ENCODE measurements at places on chromosomes 4 and X.

- no peak for DNase-seq
These were observed 995 bp upstream of the NFXL1 start for GRCh38 chr4:47915378-47915777.

DNA sequence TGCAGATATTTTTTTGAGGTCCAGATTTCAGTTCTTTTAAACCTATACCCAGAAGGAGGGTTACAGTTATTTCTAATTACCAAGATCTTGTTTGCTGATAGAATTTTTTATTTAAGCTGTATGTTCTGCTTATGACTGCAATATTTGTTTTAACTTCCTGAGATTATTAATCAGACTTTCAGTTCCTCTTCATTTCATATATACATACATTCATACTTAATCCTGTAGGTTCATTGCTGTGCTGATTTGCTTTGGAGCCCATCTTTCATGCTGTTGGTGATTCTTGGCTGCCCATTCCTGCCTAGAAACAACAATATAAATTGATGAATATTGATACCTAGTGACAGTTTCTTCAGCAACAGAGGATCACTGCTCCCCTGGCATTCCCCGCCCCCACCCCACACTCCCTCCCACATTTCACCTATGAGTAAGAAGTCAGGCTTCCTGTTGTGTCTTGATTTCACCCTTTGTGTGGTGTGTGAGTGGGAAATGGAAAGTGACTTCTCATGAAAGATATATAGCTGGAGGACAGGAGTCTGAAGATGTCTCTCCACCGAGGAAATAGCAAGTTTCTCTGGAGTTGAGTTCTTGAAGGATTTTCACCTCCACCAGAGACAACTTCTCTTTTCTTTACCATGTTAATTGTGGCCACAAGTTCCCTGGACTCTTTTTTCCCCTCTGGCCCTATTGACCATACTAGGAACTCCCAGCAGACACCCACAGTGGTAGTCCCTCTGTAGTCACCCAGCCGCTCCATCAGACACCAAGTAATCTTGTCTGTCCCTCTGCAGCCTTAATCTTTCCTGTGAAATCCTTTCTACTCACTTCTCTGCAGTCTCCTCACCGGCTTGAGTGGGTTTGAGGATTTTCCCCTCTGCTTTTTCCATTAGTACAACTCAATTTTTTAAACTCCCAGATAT lies 118.4 kb downstream of the ASB9 start:
- DNase-seq = no peak

DNA sequence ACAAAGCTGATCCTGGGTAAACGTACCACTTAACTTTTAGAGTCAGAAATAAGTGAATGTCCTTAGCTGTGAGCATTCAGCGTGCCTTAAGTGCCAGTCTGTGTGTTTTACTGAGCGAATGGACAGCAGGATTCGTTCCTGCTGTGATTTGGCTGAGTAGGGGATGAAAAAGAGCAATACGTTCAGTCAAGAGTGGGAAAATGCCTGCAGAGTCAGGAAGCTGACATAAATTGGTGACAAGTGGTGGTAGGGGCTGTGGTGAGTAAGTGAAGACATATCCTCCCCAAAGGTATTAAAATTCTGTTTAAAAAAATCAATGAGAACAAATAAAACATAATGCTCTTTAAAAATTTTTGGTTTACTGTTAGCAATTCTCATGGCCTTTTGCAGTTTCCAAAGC lies 56.6 kb upstream of the TNIP3 start:
- no peak for DNase-seq

GRCh38 chr4:40221744-40222143 lies 24.9 kb downstream of the RHOH start:
- no peak for DNase-seq

DNA sequence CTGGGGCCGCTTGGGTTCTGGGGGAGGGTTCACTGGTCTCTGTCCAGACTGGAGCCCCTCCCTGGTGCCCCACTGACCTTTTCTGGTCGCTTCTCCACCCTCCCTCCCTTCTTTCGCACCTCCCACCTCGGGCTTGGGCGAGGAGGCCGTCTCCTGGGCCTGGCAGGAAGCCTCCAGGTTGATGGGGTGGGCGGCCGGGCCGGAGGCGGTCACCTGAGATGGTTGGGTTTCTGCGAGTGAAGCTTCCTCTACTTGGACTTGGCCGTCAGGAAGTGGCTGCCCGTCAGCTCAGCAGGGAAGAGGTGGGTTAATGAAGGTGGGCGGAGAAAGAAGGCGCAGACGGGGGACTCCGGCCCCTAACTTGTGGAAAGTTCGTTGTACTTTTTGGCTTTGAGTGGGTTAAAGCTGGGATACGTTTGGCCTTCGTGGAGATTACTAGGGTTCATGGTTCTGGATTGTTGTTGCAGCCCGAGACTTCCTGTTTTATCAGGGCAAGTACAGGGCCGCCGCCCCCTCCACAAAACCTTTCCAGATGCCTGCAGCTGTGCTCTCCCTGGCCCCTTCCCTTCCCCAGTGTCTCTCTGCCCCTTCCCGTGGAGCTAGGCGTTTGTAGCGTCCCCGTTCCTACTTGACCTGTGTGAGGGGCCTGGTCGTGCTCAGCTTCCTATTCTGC lies 1.2 kb downstream of the AKAP17A start:
- no peak for DNase-seq

DNA sequence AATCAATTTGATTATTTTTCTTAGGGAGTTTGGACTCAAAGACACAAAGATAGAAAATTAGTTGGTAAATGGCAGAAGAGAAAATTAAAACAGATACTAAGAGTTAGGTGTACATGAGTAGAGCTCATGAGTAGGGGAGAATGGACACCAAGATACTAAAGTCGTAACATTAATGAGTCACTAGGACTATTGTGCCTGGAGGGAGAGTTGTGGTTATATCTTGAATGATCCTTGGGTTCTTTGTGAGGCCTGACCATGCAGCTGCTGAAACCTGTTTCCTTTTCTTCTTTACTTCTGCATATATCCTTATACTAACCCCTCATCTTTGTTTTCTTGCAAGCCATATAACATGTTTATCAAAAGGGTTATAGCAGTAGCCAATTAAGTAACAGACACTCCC lies 532.8 kb downstream of the RPA4 start:
- DNase-seq = no peak

DNA sequence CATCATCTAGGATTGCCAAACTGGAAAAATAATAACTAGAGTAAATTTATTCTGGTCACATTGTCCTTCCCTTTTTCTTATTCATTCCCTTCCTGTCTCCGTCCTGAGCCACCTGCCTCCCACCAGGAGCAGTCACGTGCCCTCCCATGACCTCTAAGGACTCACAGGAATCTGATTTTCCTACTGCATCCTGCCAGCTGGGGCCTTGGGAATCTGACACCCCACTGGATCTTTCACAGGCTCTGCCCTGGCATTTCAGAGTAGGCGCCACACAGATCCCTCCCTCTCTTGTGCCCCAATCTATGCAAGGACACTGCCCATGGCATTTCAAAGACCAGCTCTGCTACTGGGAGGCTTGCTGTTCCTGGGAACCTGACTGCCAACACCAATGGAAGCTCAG lies 520.5 kb downstream of the PPARGC1A start:
- peak; percentile 21 for DNase-seq

DNA sequence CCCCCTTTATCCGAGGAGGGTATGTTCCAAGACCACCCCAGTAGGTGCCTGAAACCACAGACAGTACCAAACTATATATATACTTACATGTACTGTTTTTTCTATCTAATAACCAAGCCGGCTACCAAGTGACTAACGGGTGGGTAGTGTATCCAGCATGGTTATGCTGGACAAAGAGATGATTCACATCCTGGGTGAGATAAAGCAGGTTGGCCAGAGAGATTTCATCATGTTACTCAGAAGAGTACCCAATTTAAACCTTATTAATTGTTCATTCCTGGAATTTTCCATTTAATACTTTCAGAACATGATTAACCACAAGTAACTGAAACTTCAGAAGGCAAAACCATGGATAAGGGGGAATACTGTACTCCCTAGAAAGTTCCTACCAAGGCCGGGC lies 46.5 kb downstream of the RFC1 start:
- no peak for DNase-seq

DNA sequence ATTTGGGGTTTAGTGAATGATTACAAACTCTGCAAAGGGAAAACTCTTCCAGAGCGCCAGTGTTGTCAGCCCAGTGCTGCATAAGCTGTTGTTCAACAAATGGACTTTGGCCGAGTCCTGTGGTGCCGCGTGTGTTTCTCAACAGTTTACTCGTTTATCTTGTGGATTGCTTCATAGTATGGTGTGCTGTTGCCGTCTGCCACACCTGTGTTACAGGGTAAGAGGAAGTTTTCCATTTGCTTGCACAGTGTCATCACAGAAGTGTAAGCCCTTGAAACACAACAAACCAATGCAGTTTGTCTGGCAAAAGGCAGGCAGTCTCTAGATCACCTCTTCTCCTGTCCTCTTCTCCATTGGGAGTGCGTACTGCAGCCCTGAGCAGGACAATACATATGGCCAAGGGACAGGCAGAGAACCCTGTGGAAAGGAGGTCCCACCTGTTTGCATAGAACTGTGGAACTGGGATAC lies 66.3 kb downstream of the DCUN1D4 start:
- no peak for DNase-seq

DNA sequence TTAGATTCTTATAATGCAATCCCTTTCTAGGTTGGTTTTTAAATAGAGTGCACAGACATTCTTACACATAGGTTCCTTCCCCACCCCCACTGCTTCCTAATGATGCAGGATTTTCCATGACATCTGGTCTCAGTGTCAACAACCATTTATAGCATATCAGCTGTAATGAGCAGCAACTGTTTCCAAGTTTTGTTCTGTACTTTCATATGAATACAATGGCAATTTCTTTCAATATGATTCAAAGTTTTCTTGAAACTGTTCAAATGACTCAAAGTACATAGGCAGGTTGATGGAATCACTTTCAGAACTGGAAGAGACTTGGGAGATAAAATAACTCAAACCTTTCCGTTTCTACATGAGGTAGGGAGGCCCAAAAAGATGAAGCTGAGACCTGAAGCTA lies 220.7 kb downstream of the CAMK2D start:
- no peak for DNase-seq

- no peak for DNase-seq
These were observed 848 bp downstream of the ACSL4 start for GRCh38 chrX:109732017-109732801.

GRCh38 chr4:168183717-168184571 lies 91.6 kb downstream of the ANXA10 start:
- no peak for DNase-seq

DNA sequence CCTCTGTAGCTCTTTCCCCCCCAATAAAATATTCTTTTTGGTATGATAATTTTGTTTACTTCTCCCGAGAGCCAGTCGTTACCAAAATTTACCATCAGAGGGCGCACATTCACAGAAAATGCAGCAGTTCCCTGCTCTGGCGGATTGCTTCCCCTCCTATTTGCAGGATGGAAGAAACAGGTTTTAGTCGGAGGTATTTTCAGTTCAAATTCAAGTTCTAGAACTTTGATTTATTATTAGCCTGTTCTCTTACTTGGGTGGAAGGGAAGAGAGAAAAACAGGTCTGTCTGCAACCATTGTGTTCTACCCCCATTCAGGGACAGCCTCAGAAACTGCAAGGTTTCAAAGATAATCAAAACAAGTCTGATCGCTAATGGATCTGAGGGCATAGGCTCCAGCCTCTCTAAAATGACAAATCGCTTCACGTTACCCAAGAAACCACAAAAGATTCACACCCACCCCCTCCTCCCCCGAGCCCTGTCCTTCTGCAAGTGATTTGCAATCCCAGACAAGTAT lies 263.8 kb upstream of the RPS6KA3 start:
- DNase-seq = no peak

GRCh38 chrX:77771601-77772000 lies 14.4 kb downstream of the ATRX start:
- DNase-seq = no peak

DNA sequence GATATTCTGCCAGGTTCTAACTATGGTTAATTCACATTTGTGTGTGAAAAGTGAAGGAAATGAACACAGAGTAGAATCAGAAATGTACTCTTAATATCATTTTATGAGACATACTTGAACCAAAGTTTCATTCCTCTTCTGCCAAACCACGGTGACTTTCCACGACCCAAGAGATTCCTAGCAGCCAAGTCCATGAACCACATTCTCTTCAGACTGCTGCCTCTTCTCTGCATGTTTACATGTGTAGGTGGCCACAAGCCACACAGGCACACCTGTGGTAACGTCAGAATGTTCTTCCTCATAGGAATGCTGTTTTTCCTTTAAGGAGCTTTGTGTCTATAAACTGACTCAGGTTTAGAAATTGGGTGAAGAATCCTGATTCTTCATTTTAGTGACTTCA lies 1411.2 kb downstream of the RAPGEF2 start:
- no peak for DNase-seq

- DNase-seq = no peak
These were observed 34.1 kb downstream of the DCHS2 start for GRCh38 chr4:154457471-154457870.

DNA sequence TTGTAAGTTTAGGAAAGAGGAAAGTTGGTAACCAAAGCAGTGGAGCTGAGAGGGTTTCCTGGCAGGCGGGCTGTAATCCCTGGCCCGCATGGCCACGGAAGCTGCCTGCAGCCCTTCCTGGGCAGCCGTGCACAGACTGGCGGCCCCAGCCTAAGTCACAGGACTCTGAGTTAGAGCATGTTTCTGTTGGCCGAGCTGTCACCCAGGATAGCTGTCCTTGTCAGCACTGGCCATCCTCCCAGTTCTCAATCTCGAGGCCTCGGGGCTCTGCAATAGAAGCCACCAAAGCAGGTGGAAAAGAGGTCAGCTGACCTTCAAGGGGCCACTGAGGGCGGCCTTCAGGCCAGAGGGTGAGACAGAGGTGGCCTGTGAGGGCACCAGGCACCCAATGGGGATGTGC lies 20.5 kb downstream of the PNMA6E start:
- no peak for DNase-seq

DNA sequence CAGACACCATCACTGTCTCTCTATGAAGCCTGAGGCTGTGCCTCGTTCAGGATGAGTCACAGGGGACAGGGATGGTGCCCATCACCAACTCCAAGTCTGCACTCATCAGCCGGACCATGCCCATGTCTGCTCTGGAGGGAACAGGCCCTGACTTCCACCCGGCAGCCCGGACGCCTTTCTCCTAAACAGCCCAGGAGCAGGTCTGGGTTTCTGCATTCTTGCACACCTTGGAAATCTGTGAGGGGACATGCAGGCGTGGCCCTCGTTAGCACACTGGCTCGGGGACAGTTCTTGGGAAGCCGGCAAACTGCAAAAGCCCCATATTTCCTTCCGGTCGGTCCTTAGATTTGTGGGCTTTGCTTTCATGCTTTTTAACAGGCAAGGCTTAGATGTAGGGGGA lies 67.9 kb upstream of the AFAP1 start:
- no peak for DNase-seq

- DNase-seq = no peak
These were observed 55.9 kb upstream of the FTHL17 start for GRCh38 chrX:31127716-31128115.

DNA sequence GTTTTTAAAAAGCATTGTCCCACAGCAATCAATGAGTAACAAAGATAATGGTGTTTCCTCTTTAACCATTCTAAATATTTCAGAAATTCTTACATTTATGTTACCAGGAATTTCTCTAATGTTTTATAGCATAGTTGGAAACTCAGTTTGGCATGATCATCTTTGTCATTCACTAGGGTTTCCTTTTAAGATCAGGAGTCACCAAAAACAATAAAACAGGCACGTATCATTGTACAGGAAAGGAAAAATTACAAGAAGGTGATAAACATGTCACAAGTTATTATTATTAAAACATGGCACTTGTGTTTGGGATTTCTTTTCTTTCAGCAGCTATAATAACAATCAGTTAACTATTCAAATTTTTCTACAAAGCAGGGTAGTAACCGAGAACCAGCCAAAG lies 84.0 kb downstream of the SLC10A7 start:
- no peak for DNase-seq

GRCh38 chr4:3238721-3239120 lies 10.2 kb upstream of the MSANTD1 start:
- no peak for DNase-seq

All from left ventricle myocardium inferior (tissue), 1 donor.